GM06990 (cell line): ENCODE measurements at places on chromosomes 6 and 20.

DNA sequence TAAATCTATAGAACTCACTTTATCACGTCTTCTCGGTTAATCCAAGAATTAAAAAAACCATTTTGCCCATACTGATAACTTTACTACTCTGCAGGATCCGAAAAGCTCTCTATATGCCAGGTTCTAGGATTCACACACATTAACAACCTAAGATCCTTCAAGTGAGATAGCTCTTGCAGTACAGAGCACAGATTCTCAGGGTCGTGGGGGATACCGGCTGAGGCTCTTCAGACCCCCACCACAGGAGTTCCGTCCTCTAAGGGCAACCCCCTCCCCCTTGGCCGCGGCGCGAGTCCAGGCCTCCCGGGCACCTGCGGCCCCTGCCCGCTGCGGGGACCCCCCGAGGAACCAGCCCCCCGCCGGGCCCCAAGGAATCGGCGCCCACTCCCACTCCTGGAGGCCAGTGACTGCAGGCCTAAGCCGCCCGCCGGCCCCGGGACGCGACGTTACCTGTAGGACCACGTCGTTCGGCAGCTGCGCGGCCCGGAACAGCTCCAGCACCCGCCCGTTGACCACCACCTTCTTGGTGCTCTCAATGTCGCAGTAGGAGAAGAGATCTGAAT lies 892 bp downstream of the REPS1 start:
- DNase-seq, result no peak

GRCh38 chr6:113825781-113826180 lies 31.4 kb upstream of the MARCKS start:
- DNase-seq, result no peak

DNA sequence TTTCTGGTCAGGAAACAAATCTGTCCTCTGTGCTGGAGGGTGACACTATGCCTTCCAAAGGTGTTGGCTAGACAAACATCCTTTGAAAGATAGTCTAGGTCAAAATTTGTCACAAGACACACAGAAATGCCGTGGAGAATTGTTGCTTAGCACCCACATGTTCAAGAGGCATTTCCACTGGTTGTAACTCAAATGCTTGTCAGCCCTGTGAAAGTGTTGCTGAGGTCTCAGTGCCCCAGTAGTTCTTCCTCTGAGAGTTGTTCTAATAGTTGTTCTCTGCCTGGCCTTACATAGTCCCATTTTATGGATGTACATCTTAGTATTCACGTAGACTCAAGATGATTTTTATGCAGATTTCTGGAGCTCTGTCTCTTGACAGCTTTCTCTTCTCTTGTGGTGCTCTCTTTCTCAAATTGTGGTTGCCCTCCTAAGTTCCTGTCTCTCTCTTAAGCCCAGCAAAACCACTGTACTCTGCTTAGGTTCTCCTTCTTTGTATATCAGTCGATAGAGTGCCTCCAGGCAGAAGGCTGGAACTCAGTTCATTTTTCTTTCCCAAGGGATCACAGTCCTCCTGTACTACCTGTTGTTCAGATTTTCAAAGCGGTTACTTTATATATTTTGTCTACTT lies 39.5 kb upstream of the REV3L start:
- no peak for DNase-seq

- DNase-seq, result no peak
Measured at GRCh38 chr20:34199183-34199582, 42.0 kb upstream of the ASIP start.

DNA sequence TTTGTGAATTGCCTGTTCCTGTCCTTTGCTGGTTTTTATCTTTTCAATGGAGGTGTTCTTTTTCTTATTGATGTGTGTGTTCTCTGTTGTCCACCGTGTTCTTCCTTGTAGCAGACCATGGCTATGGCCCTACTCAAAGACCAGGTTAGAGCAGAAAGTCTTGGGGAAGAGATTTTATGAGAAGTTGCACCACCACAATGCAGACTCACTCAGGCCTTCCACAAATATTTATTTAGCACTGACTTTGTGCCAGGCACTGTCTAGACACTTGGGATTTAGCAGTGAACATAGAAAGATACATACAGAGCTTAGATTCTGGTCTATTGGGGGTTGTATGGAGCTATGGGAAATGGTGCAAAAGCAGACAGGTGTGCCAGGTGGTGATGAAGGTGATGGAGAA lies 98.8 kb downstream of the DTD1 start:
- no peak for DNase-seq

DNA sequence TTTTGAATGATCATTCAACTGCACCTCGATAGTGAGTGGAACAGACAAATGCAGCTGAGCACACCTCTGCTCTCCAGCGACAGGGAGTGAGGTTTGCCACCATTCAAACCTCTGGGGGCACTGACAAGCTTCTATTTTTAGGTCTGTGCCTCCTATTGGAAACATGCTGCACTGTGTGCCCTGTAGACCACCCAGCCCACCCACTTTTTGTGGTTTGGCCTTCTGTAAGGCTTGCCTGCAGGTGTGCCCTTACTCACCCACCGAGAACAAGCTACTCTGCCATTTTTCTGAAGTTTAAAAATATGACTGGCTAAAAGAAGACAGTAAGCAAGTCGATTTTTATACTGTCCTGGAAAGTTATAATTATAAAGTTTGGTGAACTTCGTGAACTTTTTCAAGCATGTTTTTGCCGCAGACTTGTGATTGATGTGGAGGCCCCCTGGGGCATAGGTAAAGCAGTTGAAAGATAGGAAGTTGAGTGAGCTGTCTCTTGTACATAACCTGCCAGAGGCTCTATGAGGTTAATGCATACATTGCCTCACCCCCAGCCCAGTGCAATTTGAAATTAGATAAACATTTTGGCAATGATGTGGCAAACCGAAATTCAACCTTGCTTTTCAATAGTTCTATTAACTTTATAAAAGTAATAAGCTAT lies 53.8 kb downstream of the ADGRG6 start:
- DNase-seq, result no peak

DNA sequence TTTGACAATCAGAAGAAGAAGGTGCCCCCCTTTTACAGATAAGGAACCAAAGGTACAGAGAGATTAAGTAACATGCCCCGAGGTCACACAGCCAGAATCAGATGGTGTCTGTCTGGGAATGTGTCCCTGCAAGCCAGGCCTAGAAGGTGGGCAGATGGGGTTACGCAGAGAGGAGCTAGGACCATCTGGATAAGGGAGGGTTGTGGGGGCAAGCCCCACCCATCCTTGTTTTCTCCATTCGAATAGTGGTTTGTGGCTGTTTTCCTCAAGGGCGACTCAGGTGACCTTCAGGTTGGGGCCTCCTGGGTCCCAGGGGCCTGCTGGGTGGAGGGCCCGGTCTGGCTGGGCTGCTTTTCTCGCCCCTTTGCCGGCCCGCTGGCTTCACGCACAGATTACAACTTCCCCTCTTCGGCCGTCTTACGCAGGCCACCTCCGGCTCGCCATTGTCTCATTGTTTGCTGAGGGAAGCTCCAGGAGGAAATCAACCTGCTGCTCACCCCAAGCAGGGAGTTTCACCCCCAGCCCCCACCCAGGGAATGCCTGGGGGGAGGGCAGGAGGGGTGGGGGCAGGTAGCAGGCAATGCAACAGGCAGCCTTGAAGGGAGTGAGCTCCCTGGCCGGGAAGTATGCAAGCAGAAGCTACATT lies 30.8 kb upstream of the CSNK2A1 start:
- no peak for DNase-seq

DNA sequence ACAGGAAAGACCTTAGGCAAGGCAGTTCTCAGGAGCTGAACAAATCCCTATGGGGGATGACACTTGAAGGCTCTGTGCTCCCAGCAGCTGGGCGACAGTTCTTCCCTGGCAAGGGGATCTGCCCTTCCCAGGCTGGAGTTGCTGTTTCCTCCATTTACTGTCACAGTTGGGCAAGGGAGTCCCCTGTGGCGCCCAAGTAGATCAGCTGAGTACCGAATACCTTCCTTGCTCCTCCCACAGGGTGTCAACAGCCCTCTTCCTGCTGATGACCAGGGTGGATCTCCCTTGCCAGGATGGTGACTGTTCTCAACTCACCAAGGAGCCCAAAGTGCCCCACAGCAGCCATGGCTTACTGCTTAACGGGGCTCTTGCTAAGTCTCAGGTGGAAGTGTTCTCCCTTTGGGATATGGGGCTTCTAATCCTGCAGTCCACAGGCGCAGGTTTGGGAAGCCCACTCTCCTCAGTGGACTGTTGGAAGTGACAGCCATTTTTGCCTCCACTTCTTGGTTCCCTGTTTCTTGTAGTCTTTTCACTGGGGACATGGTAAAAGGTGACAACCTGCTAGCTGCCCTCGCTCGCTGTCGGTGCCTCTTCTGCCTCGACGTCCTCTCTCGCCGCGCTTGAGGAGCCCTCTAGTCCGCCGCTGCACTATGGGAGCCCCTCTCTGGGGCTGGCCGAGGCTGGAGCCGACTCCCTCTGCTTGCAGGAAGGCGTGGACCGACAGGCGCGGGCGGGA lies 5.7 kb upstream of the PSMG4 start:
- DNase-seq, result no peak

- no peak for DNase-seq
Measured at GRCh38 chr20:32893263-32894025, 34.7 kb downstream of the EFCAB8 start.

- no peak for DNase-seq
Measured at GRCh38 chr6:53813096-53813495, 18.3 kb downstream of the LRRC1 start.

DNA sequence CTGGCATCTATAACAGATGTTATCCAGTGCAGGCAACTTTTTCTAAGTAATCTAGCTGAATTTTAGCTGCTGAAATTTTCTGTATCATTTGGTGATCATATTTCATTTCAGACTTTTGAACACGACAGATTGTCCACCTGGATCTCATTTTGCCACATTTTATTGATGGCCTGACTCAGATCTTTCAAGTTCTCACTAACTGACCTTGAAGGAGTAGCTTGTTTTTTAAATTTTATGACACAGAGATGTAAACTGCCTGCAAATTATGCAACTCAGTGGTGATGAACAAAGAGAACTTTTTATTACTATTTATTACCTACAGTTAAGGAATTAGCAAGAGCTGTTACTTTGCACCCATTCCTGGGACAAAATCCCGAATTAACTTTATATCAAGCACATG lies 366.4 kb downstream of the PAX1 start:
- DNase-seq, result no peak

GRCh38 chr20:60104993-60105803 lies 147.0 kb downstream of the CDH26 start:
- DNase-seq, result no peak

GRCh38 chr6:107982486-107982885 lies 24.5 kb upstream of the SEC63 start:
- no peak for DNase-seq

DNA sequence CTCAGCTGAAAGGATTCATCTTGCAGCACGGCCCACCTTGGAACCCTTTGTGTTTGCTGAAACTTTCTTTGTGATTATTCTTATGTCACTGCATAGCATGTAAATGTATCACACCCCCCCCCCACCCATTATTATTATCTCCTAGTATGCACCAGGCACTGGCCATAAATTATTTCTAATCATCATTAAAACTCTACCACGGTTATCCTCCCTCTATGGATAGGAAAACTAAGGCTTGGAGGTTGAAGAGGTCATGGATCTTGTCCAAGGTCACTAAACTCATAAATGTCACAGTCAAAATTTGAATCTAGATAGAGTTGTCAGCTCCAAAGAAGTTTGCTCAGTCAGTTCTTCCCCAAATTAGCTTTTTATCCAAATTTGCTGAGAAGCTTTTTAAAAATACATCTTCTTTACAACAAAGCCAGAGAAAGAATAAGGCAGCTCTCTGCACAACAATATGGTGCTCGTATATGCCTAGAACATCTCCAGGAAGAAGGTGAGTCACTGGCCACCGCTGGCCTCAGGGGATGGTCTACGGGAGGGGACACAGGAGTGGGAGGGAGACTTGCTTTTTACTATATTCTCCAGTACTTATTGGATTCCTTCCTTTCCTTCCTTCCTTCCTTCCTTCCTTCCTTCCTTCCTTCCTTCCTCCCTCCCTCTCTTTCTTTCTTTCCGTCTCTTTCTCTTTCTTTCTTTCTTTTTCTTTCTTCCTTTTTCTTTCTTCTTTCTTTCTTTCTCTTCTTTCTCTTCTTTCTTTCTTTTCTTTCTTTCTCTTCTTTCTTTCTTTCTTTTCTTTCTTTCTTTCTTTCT lies 134.5 kb downstream of the VEGFA start:
- no peak for DNase-seq

GRCh38 chr6:11143394-11144371 lies 32.2 kb upstream of the ERVFRD-1 start:
- no peak for DNase-seq

DNA sequence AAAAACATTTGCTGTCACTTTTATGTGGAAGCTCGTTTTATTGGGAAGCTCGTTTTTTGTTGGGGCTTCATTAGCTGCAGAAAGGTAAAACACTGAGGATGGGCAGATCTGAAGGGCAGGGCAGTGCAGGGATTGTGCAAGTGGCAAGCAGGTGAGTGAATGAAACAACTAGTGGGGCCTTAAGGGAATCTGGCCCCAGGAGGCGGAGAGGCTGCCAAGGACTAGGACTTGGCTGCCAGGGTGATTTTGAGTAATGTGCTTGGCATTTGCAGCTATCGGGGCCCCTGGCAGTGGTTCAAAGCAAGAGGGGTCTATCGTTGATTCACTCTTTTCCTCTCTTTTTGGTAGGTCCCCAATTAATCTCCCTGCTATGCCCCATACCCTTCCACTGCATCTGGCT lies 11.5 kb downstream of the IL22RA2 start:
- no peak for DNase-seq

GRCh38 chr6:43803055-43803782 lies 33.2 kb downstream of the VEGFA start:
- no peak for DNase-seq

GRCh38 chr6:20833881-20834515 lies 299.7 kb downstream of the CDKAL1 start:
- DNase-seq, result no peak

- DNase-seq, result no peak
Measured at GRCh38 chr20:49831022-49831769, 18.6 kb downstream of the SLC9A8 start.

DNA sequence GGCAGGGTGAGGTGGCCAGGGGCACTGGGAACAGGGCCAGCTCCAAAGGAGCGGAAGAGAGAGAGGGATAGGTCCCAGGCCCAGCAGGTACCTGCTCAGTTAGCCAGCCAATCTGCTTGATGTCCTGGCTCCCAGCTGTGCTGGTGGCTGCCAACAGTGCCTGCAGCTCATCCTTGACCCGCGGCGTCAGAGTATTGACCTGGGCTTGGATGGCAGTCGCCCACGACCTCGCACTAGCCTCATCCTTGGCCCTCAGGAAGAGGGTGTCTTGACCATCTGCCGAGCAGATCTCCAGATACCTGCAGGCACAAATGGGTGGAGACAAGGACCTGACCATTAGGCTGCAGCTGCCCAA lies 11.1 kb upstream of the CDK5RAP1 start:
- DNase-seq, result no peak

DNA sequence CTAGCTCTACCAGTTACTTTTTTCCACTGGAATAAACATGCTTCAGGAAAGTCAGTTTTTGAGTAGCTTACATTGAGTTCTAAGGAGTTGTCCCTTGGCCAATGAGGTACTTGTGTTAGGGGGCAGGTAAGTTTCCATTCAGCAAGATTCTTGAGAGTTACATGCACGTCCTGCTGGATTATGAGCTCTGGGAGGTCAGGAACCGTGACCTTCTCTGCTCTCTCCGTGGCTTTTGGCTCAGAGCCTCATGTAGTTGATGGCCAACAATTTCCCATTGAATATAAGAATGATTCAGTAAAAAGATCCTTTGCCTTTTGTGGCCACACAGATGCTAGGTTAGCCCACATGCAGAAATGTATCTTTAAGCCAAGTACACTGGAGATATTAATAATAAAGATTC lies 181.8 kb upstream of the RALGAPA2 start:
- no peak for DNase-seq
